ENCODE measurements at places on chromosomes 4 and X.

DNA sequence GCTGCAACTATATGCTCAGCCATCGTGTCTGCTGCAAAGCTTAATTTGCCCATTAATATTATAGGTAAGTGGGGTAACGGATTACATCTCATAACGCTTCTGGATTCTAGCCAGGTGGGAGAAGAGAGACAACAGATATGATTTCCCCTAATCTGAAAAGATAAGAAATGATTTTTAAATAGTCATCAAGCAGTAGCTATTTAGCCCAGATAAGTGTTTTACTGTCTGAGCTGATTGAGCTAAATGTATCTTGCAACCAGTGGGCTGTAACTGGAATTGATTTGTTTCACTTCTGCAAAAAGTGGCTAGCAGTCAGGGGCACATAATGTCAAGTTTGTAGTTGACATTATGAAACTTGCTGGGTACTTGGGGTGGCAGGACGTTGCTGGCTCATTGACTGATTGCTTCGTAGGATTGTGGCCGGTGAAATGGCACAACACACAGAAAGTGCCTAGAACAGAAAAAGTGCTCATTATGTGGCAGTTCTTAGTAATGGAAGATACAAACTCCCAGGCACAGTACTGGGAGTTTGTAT, 18.5 kb downstream of the LAP3 start:
- no peak for DNase-seq

GRCh38 chr4:127249767-127250108, 383.0 kb upstream of the INTU start:
- DNase-seq = no peak

DNA sequence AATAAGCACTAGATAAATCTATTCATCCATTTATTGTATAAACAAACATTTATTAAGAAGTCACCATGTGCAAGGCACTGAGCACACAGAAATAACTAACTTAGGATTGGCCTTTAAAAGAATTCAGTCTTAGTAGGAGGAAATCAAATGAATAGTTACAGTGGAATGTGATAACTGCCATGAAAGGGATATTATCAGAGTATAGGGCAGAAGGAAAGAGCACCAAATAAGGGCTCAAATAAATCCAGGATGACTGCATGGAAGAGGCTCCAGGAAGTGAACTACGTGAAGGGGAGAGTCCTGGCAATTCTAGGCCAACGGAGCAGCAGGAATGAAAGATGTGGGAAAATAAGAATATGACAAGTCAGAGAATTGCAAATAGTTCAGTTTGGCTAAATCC, 406.0 kb downstream of the INPP4B start:
- DNase-seq = no peak

- no peak for DNase-seq
Measured at GRCh38 chr4:26583538-26583864, 383 bp upstream of the TBC1D19 start.

GRCh38 chr4:34138385-34138784, 2105.9 kb downstream of the ARAP2 start:
- DNase-seq = no peak

DNA sequence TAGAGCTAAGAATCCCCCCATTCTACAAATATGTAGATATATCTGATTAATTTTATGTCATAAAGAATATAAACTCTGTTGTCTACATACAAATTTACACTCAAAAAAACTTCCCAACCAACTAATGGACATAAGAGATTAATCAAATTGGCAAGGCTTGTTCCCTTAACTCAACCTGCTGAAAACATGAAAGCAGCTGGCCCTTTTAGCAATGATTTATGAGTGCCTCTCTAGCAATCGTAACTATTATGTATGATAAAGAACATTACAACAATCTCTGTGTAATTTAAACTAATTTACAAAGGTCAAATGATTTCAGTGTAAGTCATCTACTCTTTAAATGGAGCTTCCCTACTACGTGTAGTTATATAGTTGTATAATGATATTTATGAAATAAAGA, 83.1 kb upstream of the FTHL17 start:
- no peak for DNase-seq

DNA sequence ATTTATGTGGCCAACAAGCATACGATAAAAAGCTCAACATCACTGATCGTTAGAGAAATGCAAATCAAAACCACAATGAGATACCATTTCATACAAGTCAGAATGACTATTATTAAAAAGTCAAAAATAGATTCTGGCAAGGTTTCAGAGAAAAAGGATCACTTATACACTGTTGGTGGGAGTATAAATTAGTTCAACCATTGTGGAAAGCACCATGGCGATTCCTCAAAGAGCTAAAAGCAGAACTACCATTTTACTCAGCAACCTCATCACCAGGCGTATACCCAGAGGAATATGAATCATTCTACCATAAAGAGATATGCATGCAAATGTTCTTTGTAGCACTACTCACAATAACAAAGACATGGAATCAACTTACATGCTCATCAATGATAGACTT, 478.7 kb upstream of the GALNTL6 start:
- DNase-seq = no peak

All from stimulated activated CD8-positive, alpha-beta memory T cell treated with anti-CD3 and anti-CD28 coated beads, Interleukin-12 subunit alpha, Interleukin-12 subunit beta, amount 100 ng/mL, for 1 hour (primary cell).